ENCODE measurements at places on chromosomes 7 and 10. TPM values are rescaled to one million over a fixed set of nuclear protein-coding genes. Genes with fewer than 3 reads are reported as not detected.
A peak's percentile ranks its signal among the peaks of the same experiment; 100 is the strongest.

DNA sequence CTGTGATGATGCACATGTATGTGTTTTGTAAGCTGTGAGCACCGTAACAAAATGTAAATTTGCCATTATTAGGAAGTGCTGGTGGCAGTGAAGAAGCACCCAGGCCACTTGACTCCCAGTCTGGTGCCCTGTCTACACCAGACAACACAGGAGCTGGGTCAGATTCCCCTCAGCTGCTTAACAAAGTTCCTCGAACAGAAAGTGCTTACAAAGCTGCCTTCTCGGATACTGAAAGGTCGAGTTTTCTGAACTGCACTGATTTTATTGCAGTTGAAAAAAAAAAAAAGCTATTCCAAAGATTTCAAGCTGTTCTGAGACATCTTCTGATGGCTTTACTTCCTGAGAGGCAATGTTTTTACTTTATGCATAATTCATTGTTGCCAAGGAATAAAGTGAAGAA is 71.1 kb downstream of the ATAD1 start:
- H3K4me1 ChIP-seq: peaks cover 15% of the 10 kb centered on the region
- DNase-seq: no peak
- H3K27ac ChIP-seq: no peak overlapping the region
- no peak overlapping the region for H3K4me3 ChIP-seq

MAGI2 gene
- 0.19 TPM for total RNA-seq

DNA sequence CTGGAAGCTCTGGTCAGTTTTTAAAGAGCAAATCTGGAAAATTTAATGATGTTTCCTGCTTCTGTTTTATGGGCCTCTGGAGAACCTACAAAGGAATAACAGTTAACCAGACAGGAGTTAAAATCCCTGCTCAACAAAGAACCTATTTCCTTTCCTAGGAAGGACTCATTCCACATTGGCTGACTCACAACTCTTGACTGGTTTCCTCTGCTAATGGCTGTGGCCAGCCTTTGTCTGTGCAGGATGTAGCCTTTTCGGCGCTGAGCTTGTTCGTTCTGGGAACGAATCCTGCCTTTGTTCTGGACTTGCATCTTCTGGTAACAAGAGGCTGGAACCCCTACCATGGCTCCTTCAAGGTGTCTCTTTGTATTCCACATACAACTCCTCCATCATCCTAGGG is 112.8 kb upstream of the PDCD4 start:
- H3K36me3 ChIP-seq: no peaks in the 10 kb centered on the region
- peaks cover 12% of the 10 kb centered on the region for H3K4me1 ChIP-seq
- DNase-seq: no peak
- no peak overlapping the region for H3K27ac ChIP-seq
- H3K4me3 ChIP-seq: no peak overlapping the region

GRCh38 chr10:78739444-78740053 is 329.2 kb upstream of the ZMIZ1 start:
- no peak for DNase-seq
- peaks cover 13% of the 10 kb centered on the region for H3K4me1 ChIP-seq
- no peaks in the 10 kb centered on the region for H3K27me3 ChIP-seq
- H3K36me3 ChIP-seq: no peaks in the 10 kb centered on the region
- no peak overlapping the region for H3K27ac ChIP-seq

DNA sequence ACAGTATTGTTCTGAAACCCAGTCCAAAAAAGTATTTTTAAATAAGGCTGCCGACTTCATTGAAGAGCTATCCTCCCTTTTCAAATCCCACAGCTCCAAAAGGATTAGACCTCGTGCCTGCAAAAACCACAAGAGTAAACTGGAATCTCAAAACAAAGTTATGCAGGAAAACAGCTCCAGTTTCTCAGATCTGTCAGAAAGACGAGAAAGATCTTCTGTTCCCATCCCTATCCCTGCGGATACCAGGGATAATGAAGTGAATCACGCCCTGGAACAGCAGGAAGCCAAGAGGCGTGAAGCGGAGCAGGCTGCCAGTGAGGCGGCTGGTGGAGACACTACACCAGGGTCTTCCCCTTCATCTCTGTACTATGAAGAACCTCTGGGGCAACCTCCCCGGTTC is 12.6 kb downstream of the MYPN start:
- no peak overlapping the region for H3K4me3 ChIP-seq
- H3K36me3 ChIP-seq: no peaks in the 10 kb centered on the region
- peaks cover 3% of the 10 kb centered on the region for H3K27me3 ChIP-seq
- peaks cover 1% of the 10 kb centered on the region for H3K4me1 ChIP-seq
- H3K27ac ChIP-seq: no peak overlapping the region

CDC14C gene
- not detected for total RNA-seq

TMEM273 gene
- total RNA-seq: 0.72 TPM

LYZL1 gene
- total RNA-seq: not detected

DNA sequence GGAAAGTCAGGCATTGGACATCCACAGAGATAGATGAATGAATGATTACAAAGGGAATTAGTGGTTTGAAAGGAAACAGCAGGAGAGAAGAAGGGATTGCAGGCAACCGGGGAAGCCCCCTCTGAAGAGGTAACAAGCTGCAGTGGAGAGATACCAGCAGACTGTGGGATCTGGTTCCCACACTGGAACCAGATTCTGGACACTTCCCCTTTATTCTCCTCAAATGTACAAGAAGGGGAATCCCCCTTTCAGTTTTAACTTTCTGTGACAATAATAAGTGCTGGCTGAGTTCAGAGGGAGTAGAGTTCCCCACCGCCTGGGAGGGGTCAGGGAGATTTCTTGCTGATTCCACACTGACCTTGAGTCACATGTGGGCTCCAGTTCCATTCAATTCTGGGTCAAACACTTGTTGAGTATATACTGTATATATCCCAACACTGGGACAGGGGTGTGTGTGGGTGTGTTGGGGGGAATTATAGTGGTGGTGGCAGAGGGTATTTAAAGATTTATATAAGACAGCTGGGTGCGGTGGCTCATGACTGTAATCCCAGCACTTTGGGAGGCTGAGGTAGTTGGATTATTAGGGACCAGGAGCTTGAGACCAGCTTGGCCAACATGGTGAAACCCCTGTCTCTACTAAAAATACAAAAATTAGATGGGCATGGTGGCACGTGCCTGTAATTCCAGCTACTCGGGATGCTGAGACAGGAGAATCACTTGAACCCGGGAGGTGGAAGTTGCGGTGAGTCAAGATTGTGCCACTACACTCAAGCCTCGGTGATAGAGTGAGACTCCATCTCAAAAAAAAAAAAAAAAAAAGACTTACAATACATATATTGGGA is 16.5 kb upstream of the DDIT4 start:
- H3K27me3 ChIP-seq: no peaks in the 10 kb centered on the region
- no peaks in the 10 kb centered on the region for H3K36me3 ChIP-seq
- DNase-seq: peak; percentile 55
- H3K4me1 ChIP-seq: peaks cover 77% of the 10 kb centered on the region

ANKRD61 gene
- not detected for total RNA-seq

DNA sequence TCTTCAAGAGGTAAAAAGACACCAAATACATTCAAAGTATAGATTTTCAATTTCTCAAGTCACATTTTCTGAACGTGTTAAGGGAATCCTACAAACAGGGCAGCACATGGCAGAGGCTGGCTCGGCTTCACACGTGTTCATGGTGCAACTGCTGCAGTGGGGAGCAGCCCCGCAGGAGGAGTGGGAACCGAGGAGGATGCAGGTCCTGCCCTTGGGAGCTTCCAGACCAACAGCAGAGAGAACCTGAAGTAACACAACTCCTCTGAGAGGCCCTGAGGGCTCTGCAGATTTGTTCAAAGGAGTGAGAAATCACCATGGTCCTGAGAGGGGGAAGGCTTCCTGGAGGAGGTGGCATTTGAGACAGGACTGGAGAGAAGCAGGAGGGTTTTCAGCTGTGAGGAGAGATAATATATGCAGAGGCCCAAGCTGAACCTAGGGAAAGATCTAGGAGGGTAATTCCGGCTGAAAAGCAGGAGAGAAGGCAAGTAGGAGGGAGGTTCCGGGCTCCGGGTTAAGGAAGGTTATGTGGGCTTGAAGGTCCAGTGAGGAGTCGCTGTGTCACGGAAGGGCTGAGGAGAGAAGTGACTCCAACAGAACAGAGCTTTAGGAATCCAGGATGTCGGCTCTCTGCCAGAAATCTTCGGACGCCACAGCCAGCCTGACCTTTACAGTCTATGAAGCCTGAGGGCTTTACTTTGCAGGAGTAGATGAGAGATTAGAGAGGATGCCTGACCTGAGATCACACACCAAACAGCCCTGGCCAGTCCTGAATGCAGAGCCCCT is 77.5 kb downstream of the GPR26 start:
- H3K4me3 ChIP-seq: no peak overlapping the region
- H3K36me3 ChIP-seq: no peaks in the 10 kb centered on the region
- H3K27ac ChIP-seq: no peak overlapping the region
- no peaks in the 10 kb centered on the region for H3K4me1 ChIP-seq
- peaks cover 7% of the 10 kb centered on the region for H3K27me3 ChIP-seq

GRCh38 chr10:104546756-104547155 is 94.3 kb upstream of the SORCS3 start:
- H3K36me3 ChIP-seq: no peaks in the 10 kb centered on the region
- H3K27ac ChIP-seq: no peak overlapping the region
- DNase-seq: no peak
- no peak overlapping the region for H3K4me3 ChIP-seq
- peaks cover 7% of the 10 kb centered on the region for H3K27me3 ChIP-seq

CHN2 gene
- not detected for total RNA-seq

EPHA1 gene
- 1.3 TPM for total RNA-seq

DNA sequence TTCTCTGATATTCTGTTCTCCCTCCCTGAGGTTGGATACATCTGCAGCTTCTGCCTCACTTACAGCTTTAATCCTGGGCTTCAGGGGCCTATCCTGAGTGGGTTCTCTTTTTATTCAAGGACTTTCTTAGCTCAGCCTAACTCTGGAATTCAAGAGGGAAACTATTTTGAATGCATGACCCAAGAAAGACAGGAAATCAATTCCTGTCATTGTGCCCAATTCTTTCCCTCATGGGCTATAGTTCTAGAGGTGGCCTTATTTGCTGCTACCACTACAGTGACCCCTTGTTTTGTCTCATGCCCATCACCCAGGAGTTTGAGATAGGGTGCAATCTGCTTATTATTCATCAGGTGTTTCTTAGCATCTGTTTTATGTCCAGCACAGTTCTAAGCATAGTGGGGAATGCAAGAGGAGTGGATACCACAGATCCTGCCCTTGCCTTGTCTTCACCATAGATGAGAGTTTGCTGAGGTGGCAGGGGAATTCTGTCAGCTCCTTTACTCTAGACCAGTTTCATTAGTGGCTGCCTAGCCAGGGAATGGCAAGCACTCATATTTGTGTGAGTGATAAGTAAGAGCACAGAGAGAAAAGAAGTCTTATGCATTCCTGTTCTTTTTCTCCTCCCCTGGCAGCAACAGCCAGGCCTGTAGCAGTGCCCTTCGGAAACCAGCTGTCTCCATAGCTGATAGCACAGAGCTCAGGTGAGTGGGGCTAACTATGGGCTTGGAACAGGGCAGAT is 19.4 kb downstream of the STRIP2 start:
- H3K36me3 ChIP-seq: peaks cover 73% of the 10 kb centered on the region
- no peak overlapping the region for H3K4me3 ChIP-seq
- peaks cover 11% of the 10 kb centered on the region for H3K4me1 ChIP-seq
- H3K27ac ChIP-seq: no peak overlapping the region
- DNase-seq: no peak

GRCh38 chr7:70595755-70596597 is 536.0 kb upstream of the GALNT17 start:
- H3K36me3 ChIP-seq: no peaks in the 10 kb centered on the region
- H3K27ac ChIP-seq: no peak overlapping the region
- H3K4me3 ChIP-seq: peak overlapping the region; percentile 24
- H3K4me1 ChIP-seq: peaks cover 2% of the 10 kb centered on the region
- DNase-seq: no peak

C10orf90 gene
- total RNA-seq: not detected

GRCh38 chr7:40604601-40605438 is 470.0 kb downstream of the SUGCT start:
- no peaks in the 10 kb centered on the region for H3K36me3 ChIP-seq
- H3K27ac ChIP-seq: no peak overlapping the region
- H3K4me1 ChIP-seq: peaks cover 3% of the 10 kb centered on the region
- DNase-seq: peak; percentile 41

ANKRD1 gene
- not detected for total RNA-seq

STN1 gene
- 53.3 TPM for total RNA-seq

DNA sequence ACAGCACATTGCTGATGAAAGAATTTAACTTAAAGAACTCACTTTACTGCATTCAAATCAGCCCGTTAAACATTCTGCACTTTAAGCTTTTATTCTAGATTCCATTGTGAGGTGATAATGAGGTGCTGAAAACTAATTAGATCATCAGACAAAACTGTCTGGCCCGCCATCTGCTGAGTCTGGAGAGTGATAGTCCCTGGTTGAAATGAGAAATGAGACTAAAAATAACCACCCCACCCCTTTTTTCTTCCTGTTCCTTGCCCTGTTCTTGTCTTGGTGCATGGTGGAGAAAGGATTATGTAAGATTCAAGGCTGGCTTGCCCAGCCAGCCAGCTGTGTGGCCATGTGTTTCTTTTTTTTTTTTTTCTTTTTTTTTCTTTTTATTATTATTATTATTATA is 277.0 kb upstream of the COBL start:
- no peak overlapping the region for H3K27ac ChIP-seq
- H3K4me1 ChIP-seq: no peaks in the 10 kb centered on the region
- H3K4me3 ChIP-seq: no peak overlapping the region
- H3K27me3 ChIP-seq: no peaks in the 10 kb centered on the region
- H3K36me3 ChIP-seq: no peaks in the 10 kb centered on the region

ASIC3 gene
- total RNA-seq: 7.9 TPM

NAMPT gene
- total RNA-seq: 932 TPM

Data from activated naive CD4-positive, alpha-beta T cell treated with anti-CD3 and anti-CD28 coated beads for 36 hours (primary cell).